Right hindlimb (tissue), 1 donor: ENCODE measurements at places on chromosomes 3 and 15.
A peak's percentile ranks its signal among the peaks of the same experiment; 100 is the strongest.

- DNase-seq, result peak; percentile 55
These were observed 102.6 kb downstream of the CD200R1L start for GRCh38 chr3:112744106-112744505.

DNA sequence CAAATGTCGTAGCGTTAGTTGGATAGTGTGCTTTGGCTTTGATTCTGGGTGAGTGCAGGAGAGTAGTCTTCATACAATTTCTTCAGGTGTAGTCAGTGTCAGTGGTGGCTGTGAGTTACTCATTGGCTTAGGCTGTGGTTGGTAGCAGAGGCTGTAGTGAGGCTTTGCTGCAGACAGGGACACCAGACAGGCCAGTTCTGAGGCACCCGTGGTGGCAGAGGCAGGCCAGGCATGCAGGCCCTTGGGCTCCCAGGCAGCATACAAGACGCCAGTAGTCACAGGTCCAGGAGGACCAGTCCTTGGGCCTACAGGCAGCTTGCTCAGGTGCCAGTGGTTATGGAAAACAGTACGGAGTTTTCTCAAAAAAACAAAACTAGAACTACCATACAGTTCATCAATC, 61.3 kb downstream of the DMXL2 start:
- DNase-seq, result no peak

DNA sequence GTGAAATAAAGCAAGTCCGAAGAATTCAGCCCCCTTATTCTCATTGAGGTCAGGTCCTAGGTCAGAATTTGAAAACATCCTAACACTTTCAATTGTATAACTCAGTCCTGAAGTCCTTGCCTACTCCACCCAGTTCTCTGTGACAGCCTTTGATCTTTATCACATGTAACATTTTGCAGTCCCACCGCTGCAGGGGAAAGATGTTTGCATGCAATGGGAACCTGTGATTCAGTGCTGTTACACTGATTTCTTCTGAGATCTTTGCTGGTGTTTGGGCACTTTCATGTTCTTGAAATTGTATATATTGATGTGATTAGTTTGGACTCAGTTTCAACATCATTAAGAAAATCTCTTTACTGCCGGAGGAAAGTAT, 18.0 kb upstream of the SECISBP2L start:
- no peak for DNase-seq

- DNase-seq, result no peak
These were observed 15.9 kb upstream of the COPG1 start for GRCh38 chr3:129233538-129233937.

DNA sequence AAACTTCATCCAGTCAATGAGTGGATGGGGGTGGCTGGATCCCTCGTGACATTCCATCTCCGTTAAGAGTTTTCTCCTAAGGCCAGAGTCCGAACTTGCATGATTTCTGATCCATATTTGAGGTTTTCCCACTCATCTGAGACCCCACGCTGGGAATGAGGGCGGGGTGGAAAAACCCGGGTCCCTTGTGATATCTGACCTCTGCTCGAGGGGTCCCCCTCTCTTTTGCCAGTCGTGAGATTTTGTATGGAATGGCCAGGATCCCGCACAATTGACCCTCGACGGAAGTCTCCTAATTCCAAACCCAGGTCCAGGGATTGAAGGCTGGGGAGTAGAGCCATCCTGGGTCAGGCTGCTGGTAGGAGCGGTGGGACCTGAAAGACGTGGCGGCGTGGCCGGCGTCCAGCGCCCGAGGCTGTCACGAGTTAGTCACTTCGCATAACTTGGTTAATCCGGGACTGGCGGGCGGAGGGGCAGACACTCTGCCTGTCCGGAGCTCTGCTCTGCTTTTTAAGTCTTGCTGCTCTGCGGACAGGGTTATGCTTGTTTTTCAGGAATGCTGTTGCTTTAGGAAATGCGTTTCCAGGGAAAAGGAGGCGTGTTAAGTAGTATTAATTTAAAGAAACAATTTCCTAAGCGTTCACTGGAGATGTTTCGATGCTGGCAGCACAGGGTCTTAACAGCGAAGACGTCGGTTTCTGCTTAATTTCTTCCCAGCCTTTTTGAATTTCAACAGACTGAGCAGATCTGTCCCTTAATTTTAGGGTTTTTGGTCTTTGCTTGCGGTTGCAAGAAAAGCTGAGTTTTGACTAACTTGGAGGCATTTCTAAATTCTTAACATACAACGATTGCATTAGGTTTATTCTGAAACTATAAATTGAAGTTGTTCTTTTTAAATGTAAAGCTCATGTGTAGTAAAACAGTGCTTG, 69.7 kb upstream of the LRRFIP2 start:
- peak; percentile 80 for DNase-seq

DNA sequence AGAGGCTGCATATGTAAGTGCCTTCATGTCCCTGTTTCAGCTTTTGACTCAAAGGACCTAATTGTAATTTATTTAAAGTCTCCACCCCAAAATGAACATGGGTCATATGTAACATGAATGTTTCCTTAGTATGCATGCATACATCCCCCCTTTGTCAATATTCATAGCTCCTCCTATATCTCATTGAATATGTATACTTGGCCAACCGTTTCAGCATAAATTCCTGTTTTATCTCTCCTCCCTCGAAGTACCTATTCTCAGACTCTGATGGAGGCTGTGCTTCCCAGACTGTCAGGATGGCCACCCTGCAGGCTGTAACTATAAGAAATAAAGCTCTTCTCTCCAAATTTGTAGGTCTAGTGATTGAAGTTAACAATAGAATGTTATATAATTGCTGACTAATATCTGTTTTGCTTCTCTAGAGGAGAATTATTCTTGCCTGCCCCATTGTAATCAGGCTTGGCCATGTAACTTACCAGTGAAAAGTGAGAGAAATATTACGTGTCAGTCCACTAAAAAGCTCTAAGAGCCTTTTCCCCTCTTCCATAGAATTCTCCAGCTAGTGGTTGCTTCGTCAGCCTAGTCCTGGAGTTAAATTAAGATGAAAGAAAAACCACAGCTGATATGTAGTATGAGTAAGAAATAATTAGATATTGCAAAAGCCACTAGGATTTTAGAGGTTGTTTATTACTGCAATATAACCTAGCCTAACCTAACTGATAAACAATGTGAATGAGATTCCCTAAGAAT, 245.1 kb downstream of the ZNF385D start:
- DNase-seq, result no peak

- DNase-seq, result no peak
These were observed 34.1 kb downstream of the ZNF710 start for GRCh38 chr15:90035095-90035839.

DNA sequence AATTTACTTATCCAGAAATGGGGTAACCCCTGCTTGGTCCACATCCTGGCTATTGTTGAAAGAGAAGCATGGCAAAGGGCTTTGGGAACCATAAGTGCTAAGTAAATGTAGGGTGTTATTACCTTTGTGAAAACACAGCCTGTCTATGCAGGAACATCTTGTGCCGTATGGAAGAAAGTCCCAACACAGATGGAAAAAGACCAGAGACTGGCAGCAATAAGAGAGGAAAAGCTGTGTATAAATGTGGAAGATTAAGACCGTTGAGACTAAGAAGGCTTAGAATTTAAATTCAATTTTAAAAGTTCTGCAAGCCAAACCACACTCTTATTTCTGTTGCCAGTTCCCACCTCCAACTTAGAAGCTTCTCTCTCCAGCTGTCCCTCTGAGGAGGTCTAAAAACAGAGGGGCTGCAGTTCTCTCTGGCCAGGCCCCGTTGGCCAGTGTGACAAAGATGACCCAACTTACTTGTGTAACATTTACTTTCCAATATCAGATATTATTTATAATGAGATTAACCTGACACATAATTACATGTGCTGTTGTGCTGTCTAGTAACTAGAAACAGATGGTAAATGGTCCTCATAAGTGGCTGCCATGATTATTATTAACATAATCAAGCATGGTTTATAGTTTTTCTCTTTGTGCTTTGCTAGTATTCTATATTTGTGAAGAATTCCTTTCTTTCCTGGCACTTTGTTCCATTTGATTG, 7.0 kb downstream of the MINDY4B start:
- DNase-seq, result no peak

DNA sequence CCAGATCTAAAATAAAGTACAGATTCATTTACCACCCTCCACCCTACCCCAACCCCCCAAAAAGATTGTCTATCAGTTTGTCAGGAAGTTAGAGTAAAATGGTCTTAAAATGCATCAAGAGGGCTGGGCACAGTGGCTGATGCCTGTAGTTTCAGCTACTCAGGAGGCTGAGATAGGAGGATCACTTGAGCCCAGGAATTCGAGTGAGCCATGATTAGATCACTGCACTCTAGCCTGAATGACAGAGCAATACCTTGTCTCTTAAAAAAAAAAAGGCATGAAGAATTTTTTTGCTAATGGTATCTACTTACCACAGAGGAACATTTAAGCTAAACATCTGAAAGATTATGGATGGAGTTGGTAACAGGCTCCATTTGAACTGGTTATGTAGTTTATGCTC, 71.0 kb downstream of the RBM6 start:
- no peak for DNase-seq

DNA sequence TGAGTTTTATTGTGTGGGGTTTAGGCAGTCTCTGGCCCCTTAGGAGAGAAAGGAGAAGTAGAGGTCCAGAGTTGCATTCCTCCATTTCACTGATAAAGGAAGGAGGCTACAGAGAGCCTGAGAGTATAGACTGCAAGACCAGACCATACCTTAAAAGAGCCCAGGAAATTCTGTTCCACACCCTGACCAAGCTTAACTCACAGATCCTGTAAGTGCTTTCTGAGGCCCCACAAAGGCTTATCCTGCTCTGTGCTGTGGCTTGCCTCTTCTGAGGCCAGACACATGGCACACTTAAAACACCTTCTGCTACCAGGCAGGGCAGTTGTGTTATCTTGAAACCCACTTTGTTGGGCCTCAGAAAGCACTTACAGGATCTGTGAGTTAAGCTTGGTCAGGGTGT, 39.2 kb upstream of the LEKR1 start:
- DNase-seq, result no peak
